ENCODE measurements at places on chromosomes 2 and 18.

DNA sequence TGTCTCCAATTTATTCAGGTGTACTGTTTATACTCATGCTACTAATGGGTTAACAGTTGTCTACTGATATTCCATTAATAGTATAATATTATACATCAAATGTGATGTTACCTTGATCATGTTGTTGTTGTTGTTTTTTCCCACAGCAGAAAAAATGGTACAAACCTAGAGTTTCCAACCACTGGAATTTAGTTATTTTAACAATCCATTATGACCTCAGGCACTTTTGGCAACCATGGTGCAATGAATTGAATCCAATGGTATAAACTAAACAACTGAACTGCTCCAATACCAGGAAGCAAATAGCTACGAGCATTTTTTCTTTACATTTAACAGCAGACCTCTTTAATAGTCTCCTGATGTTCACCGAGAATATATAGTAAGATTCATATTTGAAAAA lies 31.0 kb upstream of the C2orf66 start:
- no peak for DNase-seq

DNA sequence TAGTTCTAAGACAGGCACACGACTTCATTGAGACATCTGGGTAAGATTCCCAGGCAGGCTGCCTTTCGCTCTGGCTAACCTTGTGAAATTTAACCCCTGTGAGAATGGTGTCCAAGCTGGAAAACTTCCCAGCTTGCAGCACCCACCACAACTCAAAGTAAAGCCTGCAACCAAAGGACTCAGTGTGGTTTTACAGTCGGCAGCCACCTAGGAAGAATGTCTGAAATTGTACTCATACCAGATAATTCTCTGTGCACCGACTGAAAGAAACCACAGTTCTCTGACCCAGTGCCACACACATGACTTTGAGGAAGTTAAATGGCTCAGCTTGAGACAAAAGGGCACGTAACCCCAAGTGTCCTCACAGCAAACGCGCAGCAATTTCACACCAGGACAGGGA lies 125.7 kb downstream of the RBMS1 start:
- DNase-seq, result no peak

DNA sequence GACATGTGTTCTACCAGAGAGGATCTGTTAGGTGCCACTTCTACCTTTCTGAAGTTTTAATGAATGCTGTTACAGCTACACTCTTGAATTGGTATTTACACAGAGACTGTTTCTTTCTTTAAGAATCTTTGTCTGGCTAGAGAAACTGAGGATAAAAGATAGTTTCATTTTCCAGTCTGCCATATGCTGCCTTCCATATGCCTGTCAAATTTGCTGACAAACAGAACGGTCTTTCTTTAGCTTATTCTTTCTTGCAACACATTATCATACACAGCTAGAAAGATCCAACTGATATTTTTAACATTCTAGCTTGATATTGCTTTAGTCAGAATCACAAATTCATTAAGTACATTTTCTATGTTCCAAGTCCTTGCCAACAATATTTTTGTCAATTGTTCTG lies 409.8 kb upstream of the CELF4 start:
- DNase-seq, result no peak

GRCh38 chr2:189552334-189552990 lies 28.1 kb downstream of the SLC40A1 start:
- no peak for DNase-seq

GRCh38 chr2:64003239-64003638 lies 16.0 kb downstream of the VPS54 start:
- no peak for DNase-seq

DNA sequence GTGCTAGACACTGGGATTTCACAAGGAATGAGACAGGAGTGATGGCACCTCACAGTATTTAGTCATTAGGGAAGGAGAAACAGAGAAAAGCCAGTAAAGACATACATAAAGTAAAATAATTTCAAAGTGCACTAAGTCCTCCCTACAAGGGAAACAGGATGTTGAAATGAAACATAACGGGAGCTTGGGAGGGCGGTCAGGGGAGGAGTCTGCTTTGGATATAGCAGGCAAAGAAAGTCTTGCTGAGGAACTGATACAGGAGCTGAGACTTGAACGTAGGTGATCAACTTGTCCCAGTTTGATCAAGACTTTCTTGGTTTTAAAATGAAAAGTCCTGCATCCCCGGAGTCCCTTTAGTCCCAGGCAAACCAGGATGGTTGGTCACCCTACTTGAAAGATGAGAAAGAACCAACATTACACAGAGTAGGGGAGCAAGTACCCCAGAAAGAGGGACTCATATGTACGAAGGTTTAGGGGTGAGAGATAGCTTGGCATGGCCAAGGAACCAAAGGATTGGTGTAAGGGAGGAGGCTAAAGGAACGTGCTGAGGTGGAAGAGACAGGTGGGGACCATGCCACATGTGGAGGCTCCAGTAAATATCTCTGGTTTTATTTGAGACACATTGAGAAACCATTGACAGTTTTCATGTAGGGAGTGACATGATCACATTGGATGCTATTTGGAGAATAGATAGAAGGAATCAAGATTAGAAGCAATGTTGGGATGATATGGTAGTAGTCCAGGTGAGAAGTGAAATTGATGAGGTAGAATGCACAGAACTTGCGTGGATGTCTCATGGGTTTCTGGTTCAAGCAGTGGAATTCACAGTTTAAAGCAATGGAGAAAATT lies 28.4 kb downstream of the FBXO48 start:
- DNase-seq, result no peak

GRCh38 chr2:217853301-217853881 lies 149.4 kb downstream of the TNS1 start:
- DNase-seq, result no peak

DNA sequence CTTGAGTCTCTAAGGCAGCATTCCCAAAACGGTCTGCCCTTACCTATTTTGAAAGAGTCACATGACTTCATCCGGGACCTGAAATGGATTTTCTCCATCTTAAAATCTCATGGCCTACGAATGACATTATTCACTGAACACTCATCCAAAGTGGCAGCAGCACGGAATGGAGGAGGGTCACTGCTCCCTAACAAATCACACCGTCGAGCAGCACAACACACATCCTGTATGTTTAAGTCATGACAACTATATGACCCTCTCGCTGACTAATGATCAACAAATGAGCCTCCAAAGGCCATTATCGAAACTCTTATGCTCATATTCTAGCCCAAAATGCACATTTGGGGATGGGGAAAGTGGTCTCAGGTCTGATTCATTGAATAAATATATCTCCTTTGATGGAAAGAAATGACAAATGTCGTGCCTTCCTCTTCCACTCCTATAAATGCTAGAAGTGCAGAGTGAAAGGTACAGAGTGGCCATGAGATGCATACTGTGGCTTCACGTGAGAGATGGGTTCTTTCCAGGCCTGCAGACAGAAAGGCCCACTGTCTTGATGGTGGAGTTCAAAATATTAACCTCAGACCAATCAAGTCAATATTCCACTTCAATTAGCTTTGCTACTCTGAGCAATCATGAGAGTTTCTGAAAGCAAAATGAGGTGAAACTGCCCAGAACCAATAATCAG lies 70.8 kb downstream of the C2orf76 start:
- DNase-seq, result no peak

- no peak for DNase-seq
Observed at GRCh38 chr2:28363686-28364280, 28.9 kb upstream of the FOSL2 start.

DNA sequence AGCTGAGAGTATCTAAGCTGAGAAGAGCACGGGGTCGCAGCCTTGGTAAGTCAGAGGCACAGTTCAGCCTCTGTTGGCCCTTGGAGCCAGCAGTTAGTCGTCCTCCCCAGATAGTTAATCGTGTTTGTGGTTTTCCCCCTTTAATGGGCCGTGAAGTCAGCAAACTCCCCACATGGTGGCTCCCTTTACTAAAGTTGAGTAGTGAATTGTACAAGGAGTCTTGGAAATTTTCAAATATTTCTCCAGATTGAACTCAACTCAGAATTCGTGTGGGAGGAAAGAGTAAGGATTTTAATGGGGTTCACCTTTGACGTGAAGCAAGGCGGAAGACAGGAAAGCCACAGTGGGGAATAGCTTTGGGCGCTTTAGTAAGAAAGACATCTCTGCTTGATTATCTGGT lies 2.4 kb upstream of the ADCYAP1 start:
- no peak for DNase-seq

All from vagina (tissue), 2 donors.